Articular chondrocyte of knee joint (primary cell): ENCODE measurements at places on chromosomes 3 and 15. TPM values are rescaled to one million over a fixed set of nuclear protein-coding genes. Genes with fewer than 3 reads are reported as not detected.

FANCD2OS gene
- not detected in 2 replicates for total RNA-seq

ZXDC gene
- total RNA-seq, result 20.4 and 23.9 TPM in 2 replicates

P2RY14 gene
- total RNA-seq, result not detected in 2 replicates

C3orf33 gene
- total RNA-seq, result 1.4 and 2.6 TPM in 2 replicates

TFG gene
- 137 and 138 TPM in 2 replicates for total RNA-seq

FOXB1 gene
- not detected in 2 replicates for total RNA-seq

SUSD5 gene
- 23.9 and 31.5 TPM in 2 replicates for total RNA-seq

SLC28A2 gene
- total RNA-seq, result not detected in 2 replicates

C3orf49 gene
- total RNA-seq, result not detected in 2 replicates

XYLB gene
- total RNA-seq, result 9.1 and 10.7 TPM in 2 replicates

CYB561D2 gene
- total RNA-seq, result 17.8 and 18.3 TPM in 2 replicates

EPHB3 gene
- total RNA-seq, result 8.5 and 10.1 TPM in 2 replicates

CHRNA3 gene
- not detected in 2 replicates for total RNA-seq

ADAMTSL3 gene
- total RNA-seq, result 6.0 and 6.6 TPM in 2 replicates

PLA2G4E gene
- not detected in 2 replicates for total RNA-seq

MUSTN1 gene
- 0.39 TPM in 1 of 2 replicates, not detected in the other for total RNA-seq

SLC38A3 gene
- total RNA-seq, result 0.11 and 0.39 TPM in 2 replicates
